Lower leg skin (tissue), 4 donors: ENCODE measurements at places on chromosomes 1 and 21.

- DNase-seq = no peak
Measured at GRCh38 chr1:178933105-178933561, 62.3 kb upstream of the ANGPTL1 start.

DNA sequence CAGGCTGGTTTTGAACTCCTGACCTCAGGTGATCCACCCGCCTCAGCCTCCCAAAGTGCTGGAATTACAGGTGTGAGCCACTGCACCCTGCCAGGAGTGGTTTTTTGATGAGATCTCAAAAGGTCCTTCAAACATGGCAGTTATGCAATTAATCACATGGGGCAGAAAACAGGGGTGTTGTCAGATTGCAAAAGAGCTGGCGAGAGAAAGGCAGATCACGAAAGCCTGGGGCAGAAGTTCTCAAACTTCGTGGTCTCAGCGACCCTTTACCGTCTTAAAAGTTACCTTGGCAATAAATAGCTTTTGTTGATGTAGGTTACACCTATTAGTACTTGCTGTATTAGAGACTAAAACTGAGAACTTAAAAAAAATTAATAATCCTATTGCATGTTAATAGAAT, 16.1 kb downstream of the CNR2 start:
- DNase-seq = no peak

- no peak for DNase-seq
Measured at GRCh38 chr21:41972511-41973205, 18.8 kb upstream of the C2CD2 start.

DNA sequence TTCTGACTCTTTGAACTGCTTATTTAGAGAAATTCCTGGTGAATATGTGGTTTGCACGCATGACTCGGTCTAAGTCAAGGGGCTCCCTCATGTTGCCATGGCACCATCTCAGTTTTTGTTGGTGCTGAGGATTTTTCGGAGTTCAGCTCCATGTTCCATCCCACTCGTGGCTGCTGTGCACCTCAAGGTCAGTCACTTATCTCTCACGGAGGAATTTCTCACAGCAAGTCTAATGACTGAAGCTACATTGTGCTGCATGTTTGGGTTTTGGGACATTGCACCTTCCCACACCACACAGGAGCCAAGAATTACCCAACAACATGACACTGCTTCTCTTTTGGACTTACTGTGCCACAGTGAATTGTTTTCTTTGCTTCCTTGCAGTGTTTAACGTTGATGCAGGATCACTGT, 269.9 kb downstream of the NCAM2 start:
- no peak for DNase-seq

- no peak for DNase-seq
Measured at GRCh38 chr1:176195547-176195946, 11.5 kb downstream of the COP1 start.

DNA sequence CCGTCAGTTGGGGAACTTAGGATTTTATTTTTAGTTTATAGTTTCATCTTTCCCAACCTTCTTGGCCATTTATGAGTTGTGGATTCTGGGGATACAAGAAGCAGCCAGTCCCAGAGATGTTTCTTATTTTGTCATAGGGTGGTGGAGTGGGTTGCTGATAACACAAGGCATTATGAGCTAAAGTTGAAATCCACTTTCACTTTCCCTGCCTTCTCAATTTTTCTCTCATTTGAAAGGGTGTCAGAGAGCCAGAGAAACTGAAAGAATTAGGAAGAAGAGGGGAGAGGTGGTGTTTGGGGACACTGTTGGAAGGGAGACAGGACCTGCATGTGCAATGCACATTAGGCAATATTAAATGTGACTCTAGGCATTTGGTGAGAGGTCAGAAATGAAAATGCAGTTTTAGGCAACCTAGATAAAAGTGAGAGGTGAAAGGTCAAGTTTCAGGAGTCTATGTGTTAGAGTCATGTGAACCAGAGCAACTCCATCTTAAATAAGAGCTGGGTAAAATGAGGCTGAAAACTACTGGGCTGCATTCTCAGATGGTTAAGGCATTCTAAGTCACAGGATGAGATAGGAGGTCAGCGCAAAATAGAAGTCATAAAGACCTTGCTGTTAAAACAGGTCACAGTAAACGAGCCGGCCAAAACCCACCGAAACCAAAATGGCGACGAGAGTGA, 71.1 kb upstream of the F3 start:
- peak; percentile 26 for DNase-seq

GRCh38 chr1:21775550-21775914, 7.4 kb downstream of the USP48 start:
- peak; percentile 10 for DNase-seq

- DNase-seq = no peak
Measured at GRCh38 chr1:209714338-209714737, 9.7 kb downstream of the HSD11B1 start.

DNA sequence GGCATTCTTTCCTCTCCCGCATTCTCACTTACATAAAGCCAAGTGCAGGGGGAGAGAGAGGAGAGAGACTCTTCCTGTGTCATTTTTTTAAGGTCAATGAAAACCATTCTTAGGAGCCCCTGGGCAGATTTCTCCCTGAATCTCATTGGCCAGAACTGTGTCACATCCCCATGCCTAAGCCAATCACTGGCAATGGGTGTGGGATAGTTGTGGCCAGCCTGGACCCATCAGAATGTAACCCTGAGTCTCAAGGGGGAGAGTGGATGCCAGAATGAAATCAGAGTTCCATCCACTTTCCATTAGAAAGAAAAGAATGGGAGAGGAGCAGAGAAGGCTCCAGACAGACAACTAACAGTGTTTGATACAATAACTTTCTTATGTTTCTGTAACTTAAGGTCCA, 31.2 kb upstream of the COQ8A start:
- no peak for DNase-seq

GRCh38 chr1:202046227-202046626, 35.8 kb downstream of the ELF3 start:
- peak; percentile 38 for DNase-seq

GRCh38 chr1:234743791-234744611, 134.0 kb upstream of the IRF2BP2 start:
- no peak for DNase-seq

DNA sequence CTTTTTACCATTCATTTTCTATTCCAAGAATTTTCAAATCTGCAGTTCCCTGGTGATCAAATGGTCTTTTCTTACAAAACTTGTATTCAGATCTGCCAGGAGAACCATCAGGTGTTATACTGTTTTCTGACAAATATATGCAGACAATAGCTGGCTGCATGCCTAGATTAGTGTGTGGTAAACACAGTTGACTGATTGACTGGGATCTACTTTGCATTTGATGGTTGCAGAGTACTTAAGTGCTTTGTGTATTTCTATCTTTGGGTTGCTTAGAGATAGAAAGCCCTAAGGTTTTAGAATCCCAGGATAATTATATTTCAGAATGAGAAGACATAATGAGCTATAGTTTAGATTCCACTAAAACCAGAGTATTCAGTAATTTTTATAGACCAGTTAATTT, 102.0 kb upstream of the CHODL start:
- DNase-seq = no peak

- DNase-seq = no peak
Measured at GRCh38 chr1:172360985-172361384, 59.5 kb upstream of the C1orf105 start.

DNA sequence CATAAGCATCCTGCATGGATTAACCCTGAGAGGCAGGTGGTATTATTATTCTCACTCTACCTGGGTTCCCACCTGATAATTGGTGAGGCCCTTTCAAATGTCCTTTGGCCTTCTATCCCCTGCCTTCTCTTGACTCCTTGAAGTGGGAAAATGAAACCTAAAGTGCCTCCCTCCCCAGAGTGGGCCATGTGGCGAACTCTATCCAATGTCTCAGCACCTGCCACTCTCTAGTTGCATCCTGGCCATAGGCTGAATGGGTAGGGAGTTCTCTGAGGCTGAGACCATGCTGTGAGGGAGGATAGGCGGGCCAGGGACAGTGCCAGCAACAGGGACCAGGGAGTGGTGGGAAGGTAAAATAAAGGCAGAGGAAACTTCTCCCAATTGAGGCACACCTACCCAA, 35.3 kb downstream of the ELF3 start:
- DNase-seq = no peak

DNA sequence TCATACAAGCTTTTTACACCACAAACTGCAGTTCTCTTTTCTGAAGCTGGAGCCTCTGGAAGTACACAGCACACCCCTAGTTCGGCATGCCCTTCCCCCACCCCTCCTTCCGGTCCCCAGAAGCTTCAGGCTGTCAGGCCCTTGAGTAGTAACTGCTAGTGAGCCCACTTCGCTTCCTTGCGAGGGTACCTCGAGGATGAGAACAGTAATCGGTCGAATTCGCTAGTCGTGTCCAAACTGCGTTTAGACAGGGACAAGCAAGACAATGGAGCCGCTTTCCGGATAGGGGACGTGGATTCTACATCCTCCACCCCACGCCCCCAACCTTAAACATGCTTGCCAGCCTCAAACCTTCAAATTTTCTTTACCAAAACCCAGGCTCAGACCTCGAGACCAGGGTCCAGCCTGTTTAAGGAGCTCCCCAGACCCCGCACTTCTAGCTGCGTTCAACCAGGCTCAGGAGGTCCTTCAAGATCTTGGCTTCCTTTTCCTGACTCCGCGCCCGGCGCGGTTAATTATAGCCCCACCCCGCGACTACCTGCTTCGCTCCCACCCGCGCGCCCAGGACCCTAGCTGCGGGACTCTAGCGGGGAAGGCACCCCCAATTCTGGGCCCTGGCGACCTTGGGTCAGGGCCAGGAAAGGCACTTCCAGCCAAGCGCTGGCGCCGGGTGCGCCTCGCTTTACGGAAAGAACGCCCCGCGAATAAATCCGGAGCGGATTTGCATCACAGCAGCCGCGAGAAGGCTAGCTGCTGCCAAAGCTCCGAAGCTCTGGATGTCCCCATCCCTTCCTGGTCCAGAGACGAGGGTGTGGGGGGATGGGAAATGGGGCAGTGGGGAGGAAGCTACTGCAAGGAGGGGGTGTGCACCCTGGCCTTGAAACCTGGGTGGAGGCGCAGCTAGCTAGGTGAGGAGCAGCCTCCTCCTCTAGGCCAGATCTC, 8.1 kb upstream of the TSPAN1 start:
- DNase-seq = peak; percentile 89

GRCh38 chr21:44765231-44766013, 36.2 kb downstream of the UBE2G2 start:
- no peak for DNase-seq

DNA sequence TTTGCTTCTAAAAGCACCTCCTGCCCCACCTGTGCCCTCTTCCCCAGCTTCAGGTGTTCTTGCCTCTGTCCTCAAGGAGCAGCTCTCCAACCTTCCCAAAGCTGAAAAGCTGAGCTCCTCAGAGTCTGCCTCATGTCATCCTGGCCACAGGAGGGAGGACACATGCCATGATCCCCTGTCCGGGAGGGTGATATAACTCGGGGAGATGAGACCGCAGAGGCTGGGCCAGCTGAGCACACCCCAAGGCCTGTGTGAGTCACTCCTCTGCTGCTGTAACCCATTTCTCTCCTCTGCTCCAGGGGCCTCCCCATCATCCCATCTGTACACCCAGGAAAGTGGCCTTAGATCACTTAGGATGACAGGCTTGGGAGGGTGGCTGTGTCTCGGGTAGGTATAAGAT, 49.8 kb downstream of the EPHB2 start:
- DNase-seq = no peak

GRCh38 chr1:75980972-75981897, 49.0 kb upstream of the ASB17 start:
- DNase-seq = no peak

DNA sequence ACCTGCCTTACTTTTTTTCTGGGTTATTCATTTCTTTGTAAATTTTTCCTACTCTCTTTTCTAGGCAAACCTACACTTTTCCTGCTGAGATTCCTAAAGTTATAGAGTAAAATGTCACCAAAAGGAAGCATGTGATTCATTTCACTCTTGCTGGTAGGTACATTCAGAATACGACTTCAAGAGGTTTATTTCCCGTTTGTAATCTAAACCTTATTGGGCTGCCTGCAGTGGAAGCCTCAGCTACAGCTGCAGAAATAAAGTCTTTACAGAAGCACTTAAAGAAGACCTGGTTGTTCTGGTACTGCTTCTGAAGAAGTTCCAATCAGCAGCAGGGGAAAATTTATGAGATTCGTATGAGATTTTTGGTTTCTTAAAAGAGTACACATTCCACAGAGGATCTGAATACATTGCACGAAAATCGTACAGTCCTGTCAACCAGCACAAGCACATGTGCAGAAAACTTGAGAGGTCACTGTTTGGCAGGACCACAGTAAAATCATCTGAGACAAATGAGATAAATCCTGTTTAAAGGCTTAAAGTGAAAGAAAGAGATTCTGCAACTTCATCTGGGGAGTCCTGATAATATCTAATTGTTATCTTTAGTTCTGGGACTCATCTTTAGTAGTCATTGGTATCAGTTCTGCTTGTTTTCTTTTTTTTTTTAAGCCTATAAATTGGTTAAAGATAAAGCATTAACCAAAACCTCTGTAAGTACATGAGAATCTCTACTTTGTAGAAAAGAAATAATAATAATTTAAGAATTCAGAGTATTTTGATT, 109.9 kb upstream of the ADGRL2 start:
- DNase-seq = no peak

- no peak for DNase-seq
Measured at GRCh38 chr1:101130673-101131072, 105.1 kb upstream of the DPH5 start.

DNA sequence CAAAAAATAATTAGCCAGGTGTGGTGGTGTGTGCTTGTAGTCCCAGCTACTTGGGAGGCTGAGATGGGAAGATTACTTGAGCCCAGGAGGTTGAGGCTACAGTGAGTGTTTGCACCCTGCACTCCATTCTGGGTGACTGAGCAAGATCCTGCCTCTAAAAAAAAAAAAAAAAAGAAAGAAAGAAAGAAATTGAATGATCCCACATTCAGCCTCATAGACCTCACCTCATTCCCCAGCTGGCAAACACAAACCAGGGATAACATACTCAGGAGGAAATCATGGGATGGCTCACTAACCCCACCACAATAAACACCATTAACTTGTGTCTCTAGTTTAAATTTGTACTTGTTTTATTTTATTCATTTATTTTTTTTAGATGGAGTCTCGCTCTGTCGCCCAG, 8.5 kb downstream of the ENSA start:
- DNase-seq = no peak

- no peak for DNase-seq
Measured at GRCh38 chr1:224193319-224193966, 10.4 kb downstream of the DEGS1 start.

GRCh38 chr1:93993731-93994130, 84.5 kb upstream of the GCLM start:
- DNase-seq = no peak

GRCh38 chr1:210817385-210818275, 316.3 kb downstream of the KCNH1 start:
- DNase-seq = no peak

GRCh38 chr21:37272897-37273296, 5.8 kb upstream of the VPS26C start:
- no peak for DNase-seq

DNA sequence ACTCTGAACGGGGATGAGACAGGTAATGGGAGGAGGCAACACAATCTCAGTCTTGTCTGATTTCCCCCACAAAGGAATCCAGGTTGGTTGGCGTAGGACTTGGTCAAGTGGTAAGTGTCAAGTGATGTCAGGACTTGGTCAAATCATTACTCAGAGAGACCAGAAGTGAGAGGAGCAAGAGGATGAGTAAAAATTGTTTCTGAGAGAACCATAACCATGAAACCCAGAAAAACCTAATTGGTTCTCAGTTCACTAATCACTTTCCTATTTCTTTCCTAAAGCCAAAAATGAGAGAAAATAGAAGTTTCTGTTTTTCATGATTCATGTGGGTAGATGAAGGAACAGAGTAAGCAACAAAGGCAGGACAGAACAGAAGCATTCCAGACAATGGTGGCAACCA, 5.0 kb downstream of the PHC2 start:
- DNase-seq = no peak
